ENCODE measurements at places on chromosomes 4 and X. TPM values are rescaled to one million over a fixed set of nuclear protein-coding genes. Genes with fewer than 3 reads are reported as not detected.

Gene NAP1L2
- 0.06 TPM for total RNA-seq

Gene TECRL
- total RNA-seq = not detected

Gene RBM41
- total RNA-seq = 9.9 TPM

DNA sequence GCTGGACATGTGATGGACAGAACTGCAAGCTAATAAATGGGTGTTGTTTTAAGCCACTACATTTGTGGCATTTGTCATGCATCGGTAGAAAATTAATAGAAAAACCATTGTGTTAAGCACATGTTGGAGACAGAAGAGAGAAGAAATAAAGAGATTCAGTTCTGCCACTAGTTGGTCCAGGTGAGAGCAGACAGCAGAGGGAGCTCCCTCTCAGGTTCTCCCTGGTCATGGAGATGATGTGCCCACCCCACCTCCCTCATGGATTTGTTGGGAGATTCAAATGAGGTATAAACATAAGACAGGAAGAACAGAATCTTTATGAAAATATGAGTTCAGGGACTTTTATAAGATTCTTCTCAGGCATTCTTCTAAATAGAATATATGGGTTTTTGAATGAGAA, 36.8 kb upstream of the OCIAD2 start:
- no peak for DNase-seq

DNA sequence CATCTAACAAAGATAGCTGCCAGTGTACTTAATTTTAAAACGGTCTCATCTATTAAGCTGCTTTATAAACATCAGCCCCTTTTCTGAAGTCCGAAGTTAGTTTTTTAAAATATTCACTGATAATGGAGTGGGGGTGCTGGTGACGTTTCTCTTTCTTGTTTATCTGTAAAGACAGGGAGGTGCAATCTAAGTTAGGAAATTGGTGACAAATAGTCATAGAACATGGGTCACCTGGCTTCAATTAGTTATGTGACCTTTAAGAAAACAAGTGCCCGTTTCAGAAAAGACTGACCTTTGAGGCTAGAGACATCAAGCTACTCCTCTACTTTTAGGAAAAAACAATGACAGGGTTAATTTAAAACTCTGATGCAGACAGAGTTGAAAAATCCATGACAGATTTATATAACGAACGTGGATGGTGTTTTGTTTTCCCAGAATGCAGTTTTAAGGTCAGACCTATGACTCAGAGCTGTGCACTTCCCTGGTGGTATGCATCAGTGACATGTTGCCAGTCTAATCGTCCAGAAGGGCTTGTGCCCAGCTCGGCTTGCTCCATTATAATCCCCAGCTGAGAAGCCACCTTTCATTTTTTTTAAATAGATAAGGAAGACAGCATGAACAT, 38.2 kb downstream of the FHL1 start:
- DNase-seq = peak; percentile 66

GRCh38 chr4:104524591-104524990, 29.9 kb upstream of the CXXC4 start:
- no peak for DNase-seq

GRCh38 chr4:70577220-70577927, 14.7 kb upstream of the AMBN start:
- no peak for DNase-seq

DNA sequence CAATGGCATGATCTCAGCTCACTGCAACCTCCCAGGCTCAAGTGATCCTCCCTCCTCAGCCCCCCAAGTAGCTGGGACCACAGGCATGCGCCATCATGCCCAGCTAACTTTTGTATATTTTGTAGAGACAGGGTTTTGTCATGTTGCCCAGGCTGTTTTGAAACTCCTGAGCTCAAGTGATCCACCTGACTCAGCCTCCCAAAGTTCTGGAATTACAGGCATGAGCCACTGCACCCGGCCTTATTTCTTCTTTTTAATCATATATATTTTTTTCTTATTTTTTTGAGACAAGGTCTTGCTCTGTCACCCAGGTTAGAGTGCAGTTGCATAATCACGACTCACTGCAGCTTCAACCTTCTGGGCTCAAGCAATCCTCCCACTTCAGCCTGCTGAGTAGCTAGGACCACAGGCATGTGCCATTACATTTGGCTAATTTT, 184.0 kb downstream of the TSPAN5 start:
- peak; percentile 81 for DNase-seq

- no peak for DNase-seq
These were observed 1566.9 kb downstream of the STIM2 start for GRCh38 chr4:28427306-28428085.

DNA sequence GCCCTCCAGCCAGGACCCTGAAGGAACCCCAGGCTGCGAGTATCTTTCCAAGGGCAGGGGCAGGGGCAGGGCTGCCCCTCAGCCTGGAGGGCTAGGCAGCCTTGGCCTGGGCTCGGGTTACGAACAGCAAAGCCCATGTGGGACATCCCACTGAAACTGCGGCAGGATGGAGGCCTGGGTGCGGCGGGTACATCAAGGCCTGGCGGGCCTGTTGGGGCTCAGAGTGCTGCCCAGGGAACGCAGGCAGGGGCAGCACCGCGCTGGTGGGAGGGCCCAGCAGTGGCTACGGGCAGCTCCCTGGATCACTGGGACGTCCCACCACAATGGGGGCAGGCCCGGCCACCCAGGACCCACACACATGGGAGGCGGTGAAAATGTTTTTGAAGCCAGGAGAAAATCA, 10.9 kb downstream of the NAT8L start:
- DNase-seq = no peak

- peak; percentile 29 for DNase-seq
These were observed 755 bp downstream of the KLHL8 start for GRCh38 chr4:87219632-87220093.

DNA sequence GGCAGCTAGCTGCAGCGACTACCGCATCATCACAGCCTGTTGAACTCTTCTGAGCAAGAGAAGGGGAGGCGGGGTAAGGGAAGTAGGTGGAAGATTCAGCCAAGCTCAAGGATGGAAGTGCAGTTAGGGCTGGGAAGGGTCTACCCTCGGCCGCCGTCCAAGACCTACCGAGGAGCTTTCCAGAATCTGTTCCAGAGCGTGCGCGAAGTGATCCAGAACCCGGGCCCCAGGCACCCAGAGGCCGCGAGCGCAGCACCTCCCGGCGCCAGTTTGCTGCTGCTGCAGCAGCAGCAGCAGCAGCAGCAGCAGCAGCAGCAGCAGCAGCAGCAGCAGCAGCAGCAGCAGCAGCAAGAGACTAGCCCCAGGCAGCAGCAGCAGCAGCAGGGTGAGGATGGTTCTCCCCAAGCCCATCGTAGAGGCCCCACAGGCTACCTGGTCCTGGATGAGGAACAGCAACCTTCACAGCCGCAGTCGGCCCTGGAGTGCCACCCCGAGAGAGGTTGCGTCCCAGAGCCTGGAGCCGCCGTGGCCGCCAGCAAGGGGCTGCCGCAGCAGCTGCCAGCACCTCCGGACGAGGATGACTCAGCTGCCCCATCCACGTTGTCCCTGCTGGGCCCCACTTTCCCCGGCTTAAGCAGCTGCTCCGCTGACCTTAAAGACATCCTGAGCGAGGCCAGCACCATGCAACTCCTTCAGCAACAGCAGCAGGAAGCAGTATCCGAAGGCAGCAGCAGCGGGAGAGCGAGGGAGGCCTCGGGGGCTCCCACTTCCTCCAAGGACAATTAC, 1.4 kb downstream of the AR start:
- peak; percentile 87 for DNase-seq

DNA sequence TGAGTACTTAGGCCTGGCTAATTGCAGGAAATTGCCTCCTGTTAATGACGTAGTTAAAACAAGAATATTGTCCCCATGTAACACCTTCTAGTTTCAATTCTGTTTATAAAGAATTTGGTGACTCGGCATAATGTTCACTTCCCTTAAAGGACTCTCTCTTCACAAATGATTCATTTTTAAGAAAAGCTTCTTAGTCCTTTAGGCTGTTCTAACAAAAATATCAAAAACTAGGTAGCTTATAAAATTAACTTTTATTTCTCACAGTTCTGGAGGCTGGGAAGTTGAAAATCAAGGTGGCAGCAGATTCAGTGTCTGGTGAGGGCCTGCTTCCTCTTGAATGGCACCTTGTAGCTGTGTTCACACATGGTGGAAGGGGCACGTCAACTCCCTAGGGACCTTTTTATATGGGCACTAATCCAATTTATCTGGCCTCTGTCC, 23.8 kb downstream of the COL25A1 start:
- no peak for DNase-seq
